ENCODE measurements at places on chromosomes 7 and 10.

DNA sequence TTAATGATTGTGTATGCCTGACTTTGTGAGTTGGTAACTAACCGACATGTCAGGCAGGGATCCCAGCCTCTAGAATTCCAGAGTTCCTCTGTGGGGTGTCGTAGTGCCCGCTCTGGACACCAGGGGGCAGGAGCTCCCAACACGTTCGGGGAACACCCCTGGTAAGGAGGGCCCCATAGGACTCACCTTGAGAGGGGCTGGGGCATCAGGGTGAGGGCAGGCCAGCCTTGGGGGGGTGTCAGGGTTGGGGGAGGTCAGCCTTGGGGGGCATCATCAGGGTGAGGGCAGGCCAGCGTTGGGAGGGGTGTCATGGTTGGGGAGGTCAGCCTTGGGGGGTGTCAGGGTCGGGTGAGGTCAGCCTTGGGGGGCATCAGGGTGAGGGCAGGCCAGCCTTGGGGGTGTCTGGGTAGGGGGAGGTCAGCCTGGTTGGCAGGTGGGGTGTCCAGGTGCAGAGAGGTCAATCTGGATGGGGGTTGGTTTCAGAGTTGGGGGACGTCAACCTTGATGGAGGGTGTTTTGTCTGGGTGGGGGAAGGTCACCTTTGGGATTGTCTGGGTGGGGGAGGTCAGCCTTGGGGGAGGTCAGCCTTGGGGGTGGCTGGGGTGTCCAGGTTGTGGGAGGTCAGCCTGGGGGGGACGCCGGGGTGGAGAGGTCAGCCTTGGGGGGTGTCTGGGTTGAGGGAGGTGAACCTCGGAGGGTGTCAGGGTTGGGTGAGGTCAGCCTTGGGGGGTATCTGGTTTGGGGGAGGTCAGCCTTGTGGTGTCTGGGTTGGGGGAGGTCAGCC lies 45.6 kb upstream of the SUN1 start:
- DNase-seq: no peak

GRCh38 chr7:75836798-75837197 lies 23.2 kb upstream of the CCL24 start:
- no peak for DNase-seq

- DNase-seq: no peak
Measured at GRCh38 chr10:120433141-120433540, 23.9 kb upstream of the PLPP4 start.

DNA sequence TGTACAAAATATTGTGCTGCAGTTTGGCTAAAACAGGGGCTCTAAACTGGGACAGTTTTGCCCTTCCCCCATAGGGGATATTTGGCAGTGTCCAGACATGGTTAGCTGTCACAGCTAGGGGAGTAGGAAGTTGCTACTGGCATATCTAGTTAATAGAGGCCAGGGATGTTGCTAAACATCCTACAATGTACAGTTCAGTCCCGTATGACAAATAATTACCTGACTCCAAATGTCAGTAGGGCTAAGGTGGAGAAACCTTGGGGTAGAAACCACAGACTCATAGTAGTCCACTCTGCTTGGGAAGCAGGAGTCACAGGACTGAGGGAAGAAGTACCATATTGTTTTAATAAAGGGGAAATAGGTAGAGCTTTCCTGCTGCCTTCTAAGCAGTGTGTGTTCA lies 39.8 kb downstream of the WBP1L start:
- no peak for DNase-seq

GRCh38 chr7:133411395-133411794 lies 158.5 kb downstream of the EXOC4 start:
- DNase-seq: no peak
